ELR (cell line): ENCODE measurements at places on chromosomes 12 and 14.

- DNase-seq = peak; percentile 91
These were observed at the start of gene BCL2L2 for GRCh38 chr14:23306412-23307145. BCL2L2 (plus strand) TSS chr14:23306833; CDS start chr14:23307768, 935 bp downstream.

DNA sequence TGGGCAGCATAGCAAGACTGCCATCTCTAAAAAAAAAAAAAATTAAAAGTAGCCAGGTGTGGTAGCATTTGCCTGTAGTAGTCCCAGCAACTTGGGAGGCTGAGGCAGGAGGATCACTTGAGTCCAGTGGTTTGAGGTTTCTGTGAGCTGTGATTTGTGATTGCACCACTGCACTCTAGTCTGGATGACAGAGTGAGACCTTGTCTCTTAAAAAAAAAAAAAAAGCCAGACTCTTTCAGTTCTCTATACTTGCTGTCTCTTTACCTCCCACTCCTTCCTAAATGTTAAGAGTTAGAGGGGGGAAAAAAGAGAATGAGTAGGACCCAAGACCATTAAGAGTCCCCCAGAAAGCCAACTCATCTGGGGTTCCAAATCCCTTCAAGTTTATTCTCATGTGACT, 17.8 kb downstream of the EIF2S1 start:
- no peak for DNase-seq

DNA sequence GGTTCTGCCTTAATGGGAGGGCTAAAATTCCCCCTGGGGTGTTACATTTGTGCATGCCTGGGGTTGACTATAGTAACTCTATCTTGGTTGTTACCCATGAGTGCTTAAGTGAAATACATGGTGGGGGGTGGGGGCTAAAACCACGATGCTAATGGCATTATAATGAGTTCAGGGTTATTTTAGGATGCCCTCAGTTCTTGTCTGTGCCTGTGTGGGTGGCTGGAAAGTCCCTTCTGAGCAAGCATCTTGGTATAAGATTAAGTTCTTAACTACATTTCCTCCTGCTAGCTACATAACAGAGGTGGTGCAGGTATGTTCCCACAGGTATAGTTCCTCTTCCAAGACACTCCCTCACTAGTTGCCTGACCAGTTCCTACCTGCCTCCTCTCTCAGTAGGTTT, 822.3 kb downstream of the LRFN5 start:
- no peak for DNase-seq

- DNase-seq = peak; percentile 98
These were observed at the start of the genes IRAK4 and PUS7L for GRCh38 chr12:43758728-43759563. IRAK4 (plus strand) TSS chr12:43758951; CDS start chr12:43768112, 9,161 bp downstream. PUS7L (minus strand) TSS chr12:43758790; CDS start chr12:43755245, 3,545 bp downstream.

- no peak for DNase-seq
These were observed 8.3 kb downstream of the TMX1 start for GRCh38 chr14:51248016-51248987.

DNA sequence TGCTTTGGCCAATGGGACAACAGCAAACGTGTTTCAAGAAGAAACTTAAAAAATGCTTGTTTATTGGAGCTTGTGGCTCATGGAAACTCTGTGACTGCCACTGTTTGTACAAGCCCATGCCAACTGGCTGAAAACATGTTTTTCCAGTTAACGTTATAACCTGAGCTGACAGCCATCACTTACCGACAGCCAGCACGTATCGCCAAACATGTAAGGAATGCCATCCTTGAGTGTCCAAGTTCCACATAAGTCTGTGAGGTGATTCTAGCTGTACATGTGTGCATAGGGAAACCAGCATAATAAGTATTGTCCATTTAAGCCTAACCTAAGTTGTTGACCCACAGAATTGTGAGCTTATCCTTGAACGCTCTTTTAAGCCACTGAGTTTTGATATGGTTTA, 596.9 kb downstream of the TRHDE start:
- no peak for DNase-seq

GRCh38 chr12:51937926-51938325, 13.6 kb upstream of the ACVR1B start:
- no peak for DNase-seq

DNA sequence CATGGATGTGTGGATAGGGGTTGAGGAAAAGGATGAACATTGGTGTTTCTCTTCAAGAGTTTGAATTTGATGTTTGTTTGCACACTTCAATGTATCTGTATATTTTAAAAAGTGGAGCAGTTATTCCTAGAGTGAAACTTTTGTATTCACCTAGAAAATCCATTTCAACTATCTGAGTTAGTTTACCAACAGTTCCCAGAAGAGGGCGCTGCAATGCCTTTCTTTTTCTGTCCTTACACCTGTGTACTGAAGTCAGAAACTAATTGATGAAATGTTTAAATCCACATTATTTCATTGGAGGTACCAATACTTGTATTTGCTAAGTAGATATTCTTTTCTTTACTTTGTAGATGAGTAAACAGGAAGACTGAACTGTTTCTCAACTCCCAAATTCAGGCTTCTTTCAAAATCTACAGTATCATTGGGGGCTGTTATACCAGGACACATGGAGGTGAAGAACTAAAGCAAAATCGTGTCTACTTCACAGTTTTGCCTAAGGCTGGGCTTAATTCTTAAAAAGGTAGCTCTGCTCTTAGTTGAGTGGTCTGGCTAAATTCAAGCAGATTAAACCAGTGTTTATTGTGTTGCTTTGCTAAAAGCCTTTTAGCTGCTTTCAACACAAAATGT, 26.6 kb upstream of the KLRB1 start:
- DNase-seq = peak; percentile 68

DNA sequence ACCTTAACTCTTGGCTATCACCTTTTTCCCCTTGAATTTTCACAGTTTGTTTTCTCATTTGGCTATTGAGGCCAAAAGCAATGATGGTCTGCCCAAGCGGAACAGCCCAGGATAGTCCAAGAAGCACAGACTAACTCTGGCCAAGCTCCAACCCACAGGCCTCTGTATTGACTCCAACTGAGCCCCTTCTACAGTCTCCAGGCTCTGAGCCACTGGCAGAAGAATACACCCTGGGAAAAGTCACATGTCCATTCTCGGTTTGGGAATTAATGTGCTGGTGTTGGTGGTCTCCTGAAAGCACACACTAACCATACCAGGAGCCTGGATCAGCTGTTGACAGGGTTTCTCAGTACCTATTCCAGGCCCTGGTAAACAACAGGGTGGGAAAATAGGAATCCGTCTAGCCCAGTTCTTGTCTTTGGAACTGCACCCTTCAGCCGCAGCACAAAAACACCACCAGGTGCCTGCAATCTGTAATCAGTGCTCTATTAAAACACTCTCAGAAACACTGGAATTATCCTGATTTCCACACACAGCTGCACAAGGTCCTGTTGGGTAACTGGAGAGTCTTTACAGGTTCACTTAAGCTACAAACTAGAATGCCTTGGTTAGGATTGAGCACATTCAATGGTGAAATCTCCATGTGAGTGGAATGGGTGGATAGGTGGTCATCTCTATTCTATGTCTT, 63.6 kb downstream of the STXBP6 start:
- DNase-seq = no peak

GRCh38 chr12:69225251-69225910, 14.0 kb upstream of the CPSF6 start:
- no peak for DNase-seq

DNA sequence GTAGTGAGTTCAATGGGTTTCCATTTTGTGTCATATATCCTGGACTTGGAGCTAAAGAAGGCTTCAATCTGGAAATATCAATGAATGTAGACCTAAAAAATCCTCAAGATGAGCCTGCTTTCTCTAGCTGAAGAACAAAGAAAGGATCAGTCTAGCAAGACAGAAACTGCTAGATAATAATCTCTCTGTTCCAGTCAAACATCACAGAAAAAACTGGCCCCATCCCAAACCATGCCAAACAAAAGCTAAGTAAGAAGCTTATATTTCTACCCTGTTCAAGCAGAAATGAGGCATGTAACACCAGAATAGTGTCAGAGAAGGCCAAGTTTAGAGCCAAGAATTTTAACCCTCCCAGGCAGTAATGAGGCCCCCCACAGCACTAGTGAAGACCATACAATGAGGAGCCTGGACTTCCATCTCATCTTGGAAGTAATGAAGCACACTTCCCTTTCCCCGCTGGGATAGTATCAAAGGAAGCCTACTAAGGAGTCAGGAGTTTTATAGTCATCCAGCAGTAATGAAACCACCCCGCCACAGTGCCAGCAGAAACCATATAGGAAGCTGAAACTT, 95.8 kb downstream of the NELL2 start:
- DNase-seq = no peak

GRCh38 chr12:97075161-97075933, 168.3 kb downstream of the NEDD1 start:
- DNase-seq = no peak

DNA sequence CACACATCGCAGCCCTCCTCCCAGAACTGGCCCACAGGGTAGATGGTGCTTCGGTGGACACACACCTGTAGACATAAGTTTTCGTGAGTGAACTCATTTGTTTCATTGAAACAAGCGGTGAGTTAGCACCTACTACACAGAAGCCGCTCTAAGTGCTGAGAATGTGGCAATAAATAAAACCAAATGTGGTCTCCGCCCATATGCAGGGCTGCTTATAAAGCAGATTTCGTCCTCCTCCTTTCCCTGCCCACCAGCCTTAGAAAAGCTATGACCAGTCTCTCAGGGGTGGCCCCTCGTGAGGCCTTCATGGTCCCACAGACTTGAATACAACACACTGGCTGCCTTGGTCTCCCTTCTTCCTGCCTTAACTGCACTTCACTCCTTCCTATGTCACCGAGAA, 31.1 kb upstream of the ANO2 start:
- no peak for DNase-seq

GRCh38 chr14:101022121-101022520, 118.6 kb upstream of the RTL1 start:
- no peak for DNase-seq

DNA sequence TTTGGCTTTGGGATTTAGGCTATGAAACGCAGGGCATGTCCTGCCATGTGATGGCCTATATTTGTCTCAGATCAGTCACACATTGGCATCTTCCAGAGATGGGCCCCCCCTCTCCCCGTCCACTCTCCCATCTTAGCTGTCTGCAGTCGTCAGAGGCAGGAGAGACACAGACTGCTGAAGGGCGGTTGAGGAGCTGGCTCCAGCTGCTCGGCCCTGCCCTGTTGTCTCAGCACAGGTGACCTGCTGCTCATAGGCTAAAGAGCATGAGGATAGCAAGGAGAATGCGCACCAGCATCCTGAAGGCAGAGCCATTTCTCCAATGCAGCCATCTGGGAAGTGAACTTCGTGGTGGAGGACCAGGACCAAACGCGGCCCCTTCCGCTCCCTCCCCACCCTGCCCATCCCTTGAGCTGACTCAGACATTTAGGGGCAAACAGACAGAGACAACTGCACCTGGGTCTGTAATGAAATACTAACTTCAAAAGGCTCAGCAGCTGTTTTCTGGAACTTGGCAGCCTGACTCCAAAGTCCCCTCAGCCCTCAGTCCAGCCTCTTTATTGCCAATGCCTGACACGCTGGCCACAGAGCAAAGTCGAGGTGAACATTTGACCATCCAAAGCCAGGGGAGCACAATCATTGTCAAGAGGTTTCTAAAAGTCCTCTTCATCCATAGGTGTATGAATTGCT, 22.3 kb downstream of the FZD10 start:
- no peak for DNase-seq

GRCh38 chr12:113647048-113647447, 175.4 kb upstream of the LHX5 start:
- no peak for DNase-seq

GRCh38 chr12:68915055-68915454, 17.9 kb downstream of the CPM start:
- peak; percentile 92 for DNase-seq

- no peak for DNase-seq
These were observed 1.1 kb upstream of the SLCO1B1 start for GRCh38 chr12:21129906-21130305.

- DNase-seq = peak; percentile 3
These were observed 897 bp downstream of the ACTR10 start for GRCh38 chr14:58200846-58201245.

DNA sequence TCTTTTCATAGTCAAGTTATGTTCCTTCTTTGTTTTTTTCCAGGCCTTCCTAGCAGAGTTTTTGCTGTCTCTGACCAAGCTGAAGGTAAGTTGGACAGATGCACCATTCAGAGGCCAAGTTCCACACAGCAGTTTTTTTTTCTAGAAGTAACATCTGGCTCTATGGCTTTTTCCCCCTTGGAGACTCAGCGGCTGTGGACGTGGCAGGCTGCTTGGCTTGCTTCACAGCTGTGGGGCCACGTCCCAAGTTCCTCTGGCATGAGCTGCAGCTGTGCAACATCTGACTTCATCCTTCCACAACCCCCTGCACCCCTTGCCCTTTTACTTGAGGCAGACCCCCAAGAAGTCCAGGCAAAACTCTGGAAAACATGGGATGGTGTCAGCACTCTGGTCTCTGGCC, 24.2 kb upstream of the RHOJ start:
- no peak for DNase-seq

GRCh38 chr12:112597986-112598385, 179.2 kb downstream of the PTPN11 start:
- DNase-seq = no peak

DNA sequence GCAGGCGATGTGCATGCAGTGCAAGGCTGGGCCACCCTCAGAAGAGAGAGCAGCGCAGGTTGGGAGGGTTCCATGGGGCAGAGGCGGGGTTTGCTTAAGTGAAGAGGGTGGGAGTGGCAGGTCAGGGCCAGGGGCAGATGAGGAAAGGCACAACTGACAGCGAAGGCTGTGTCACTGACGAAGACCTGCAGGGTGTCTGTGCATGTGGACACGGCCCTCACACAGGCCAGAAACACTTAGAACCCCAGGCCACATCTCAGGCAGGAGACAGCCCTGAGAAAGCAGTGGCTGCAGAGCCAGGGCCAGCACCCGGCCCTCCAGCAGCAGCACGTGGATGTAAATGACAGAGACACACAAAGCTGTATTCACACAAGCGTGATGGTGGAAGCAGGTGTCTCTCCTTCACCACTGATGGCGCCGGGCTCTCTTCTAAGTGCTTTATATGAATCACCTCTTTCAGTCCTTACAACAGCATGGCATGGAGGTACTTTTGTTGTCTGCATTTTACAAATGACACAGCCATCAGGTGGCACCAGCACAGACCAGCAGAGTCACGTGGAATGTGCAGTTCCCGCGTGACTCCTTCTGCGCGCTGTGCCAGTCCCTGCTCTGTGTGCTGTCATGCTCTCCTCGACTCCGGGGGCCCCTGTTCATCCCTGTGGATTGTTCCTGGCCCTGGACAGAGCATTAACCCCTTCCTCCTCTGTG, 54.6 kb downstream of the TSPAN11 start:
- no peak for DNase-seq

GRCh38 chr12:110561471-110562201, 21.5 kb downstream of the PPTC7 start:
- DNase-seq = no peak

GRCh38 chr12:123278101-123278627, 6.5 kb upstream of the CDK2AP1 start:
- no peak for DNase-seq

GRCh38 chr14:98437113-98437512, 834.9 kb downstream of the BCL11B start:
- DNase-seq = no peak
